Motor neuron (in vitro differentiated cells): ENCODE measurements at places on chromosomes 12 and 14. TPM values are rescaled to one million over a fixed set of nuclear protein-coding genes. Genes with fewer than 3 reads are reported as not detected.

DNA sequence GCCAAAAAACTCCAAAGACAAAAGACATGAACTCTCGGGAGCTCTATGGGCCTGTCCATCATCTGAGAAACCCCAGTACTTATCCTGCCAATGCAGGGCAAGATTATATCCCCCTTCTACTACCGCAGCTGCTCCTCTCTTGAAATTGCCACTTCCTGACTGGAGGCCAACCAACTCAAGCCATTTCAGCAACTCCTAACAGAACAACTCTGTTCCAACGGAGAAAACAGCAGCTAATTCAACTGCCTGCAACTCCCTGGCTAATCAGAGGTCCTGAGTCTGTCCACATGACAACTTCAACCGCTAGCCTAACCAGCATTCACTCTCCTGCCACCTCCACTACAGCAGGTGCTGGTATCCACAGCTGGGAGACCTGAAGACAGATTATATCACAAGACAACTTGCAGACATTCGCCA lies 24.1 kb downstream of the CEP83 start:
- ATAC-seq = no peak

- no peak for ATAC-seq
Measured at GRCh38 chr12:101799774-101800173, 31.0 kb downstream of the GNPTAB start.

- peak; percentile 93 for ATAC-seq
Measured at GRCh38 chr14:67268426-67269150, 27.4 kb downstream of the PALS1 start.

- peak; percentile 54 for ATAC-seq
Measured at GRCh38 chr14:91649930-91650329, 82.0 kb downstream of the CATSPERB start.

- peak; percentile 58 for ATAC-seq
Measured at GRCh38 chr14:64725261-64725815, 21.1 kb downstream of the PLEKHG3 start.

The TAS2R14 gene
- 3.4 and 4.7 TPM in 2 replicates for total RNA-seq
